ENCODE measurements at places on chromosomes 13 and 19.
A peak's percentile ranks its signal among the peaks of the same experiment; 100 is the strongest.

DNA sequence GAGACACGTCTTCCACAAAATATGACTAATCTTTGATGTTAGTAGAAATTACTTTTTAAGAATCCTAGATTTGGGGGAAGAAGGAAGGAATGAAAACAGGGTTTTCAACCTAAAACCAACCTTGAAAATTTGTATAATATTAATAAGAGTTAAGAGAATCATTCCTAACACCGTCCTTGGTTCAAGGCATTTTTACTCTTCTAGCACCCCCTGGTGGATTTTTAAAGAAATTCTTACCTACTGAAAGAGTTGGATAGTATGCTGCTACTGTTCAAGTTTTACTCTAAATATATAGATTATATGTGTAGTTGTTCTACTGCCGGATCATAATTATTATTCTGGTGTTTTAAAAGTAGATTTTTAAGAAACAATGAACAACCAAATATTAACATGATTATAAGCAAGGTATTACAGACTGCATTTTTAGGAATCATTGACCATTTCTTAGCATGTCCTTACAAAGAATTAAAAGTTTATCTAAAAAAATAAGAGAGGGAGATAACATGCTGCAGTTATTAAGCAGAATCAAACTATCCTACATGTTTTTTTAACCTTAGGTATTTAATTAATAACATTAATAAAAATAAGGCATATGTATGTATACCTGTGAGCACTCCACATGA, 7.4 kb upstream of the SLITRK6 start:
- peak; percentile 81 for DNase-seq

- DNase-seq = peak; percentile 57
Observed at GRCh38 chr19:36605101-36605876, at the start of gene ZNF382. Gene ZNF382, plus strand, starts transcription at chr19:36605313. Its CDS starts 4,602 bp downstream, at chr19:36609915.

DNA sequence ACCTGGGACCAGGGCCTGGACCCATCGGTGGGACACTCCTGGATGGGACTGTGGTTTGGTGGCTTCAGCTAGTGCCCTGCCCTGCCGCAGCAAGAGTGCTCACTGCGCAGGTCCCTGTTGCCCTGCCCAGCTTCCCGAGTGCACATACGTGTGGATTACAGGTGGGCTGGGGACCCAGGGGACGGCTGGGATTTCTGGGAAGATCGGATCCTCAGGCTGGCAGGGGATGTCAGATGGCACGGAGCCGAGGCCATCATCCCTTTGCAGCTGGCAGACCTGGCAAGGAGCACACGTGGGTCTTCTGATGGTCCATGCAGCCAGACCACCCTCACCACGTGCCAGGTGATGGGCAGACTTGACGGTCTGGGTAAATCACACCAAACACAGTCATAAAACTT, 69.3 kb downstream of the CHST8 start:
- no peak for DNase-seq

- peak; percentile 3 for DNase-seq
Observed at GRCh38 chr13:94192431-94192975, 287.0 kb downstream of the DCT start.

GRCh38 chr13:76709851-76710250, 176.4 kb downstream of the KCTD12 start:
- no peak for DNase-seq

GRCh38 chr19:35268536-35269437, at the start of gene USF2:
Gene USF2, plus strand, starts transcription at chr19:35268962. Its CDS starts 140 bp downstream, at chr19:35269102.
- DNase-seq = peak; percentile 29

DNA sequence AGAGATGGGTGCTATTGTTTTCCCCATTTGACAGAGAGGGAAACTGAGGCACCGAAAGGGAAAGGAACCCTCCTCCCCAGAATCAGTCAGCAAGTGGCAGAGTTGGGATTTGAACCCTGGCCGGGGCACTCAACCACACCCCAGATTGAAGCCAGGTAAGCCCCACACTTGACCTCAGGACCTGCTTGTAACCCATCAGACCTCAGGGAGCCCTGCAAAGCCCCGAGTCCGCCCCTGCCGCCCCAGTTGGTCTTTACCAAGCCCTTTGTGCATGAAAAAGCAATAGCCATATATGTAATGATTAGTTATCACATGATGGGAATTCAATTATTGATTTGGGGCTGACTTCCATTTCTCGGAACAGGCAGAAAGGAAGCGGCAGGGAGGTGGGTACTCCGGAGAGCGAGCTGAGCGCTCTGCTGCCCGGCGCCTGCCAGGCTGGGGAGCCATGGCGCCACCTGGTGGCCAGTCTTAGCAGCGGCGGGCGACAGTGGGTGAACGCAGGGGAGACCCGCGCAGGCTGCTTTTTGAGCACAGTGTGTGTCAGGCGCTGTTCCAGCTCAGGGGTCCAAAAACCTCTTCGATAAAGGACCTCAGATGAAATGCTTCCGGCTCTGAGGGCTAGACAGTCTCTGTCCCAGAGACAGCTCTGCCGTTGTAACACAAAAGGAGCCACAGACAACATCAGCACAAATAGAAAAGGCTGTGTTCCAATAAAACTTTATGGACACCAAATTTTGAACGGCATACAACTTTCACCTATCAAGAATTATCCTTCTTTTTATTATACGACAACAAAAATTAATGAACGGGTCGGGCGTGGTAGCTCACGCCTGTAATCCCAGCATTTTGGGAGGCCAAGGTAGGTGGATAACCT, 82.9 kb upstream of the CACNA1A start:
- peak; percentile 7 for DNase-seq

- no peak for DNase-seq
Observed at GRCh38 chr13:94073007-94073744, 406.3 kb downstream of the DCT start.

DNA sequence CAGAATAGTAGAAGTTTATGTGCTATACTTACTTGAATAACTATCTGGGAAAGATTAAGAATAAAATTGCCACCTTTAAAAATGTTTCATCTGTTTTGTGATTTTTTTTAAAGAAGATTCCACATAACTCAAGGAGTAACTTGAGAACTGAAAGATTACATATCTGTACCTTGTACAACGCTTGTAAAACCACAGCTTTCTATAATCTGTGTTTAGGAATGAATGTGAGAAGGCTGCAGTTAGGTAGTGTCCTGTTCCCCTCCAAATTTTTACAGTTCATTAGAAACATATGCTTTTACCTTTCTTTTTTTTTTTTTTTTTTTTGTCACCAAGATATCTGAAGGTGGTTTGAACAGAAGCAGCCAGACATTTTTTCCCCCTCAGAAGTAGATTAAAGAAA, 312.8 kb upstream of the GPC6 start:
- no peak for DNase-seq

GRCh38 chr19:31178833-31179470, 170.3 kb downstream of the TSHZ3 start:
- no peak for DNase-seq

DNA sequence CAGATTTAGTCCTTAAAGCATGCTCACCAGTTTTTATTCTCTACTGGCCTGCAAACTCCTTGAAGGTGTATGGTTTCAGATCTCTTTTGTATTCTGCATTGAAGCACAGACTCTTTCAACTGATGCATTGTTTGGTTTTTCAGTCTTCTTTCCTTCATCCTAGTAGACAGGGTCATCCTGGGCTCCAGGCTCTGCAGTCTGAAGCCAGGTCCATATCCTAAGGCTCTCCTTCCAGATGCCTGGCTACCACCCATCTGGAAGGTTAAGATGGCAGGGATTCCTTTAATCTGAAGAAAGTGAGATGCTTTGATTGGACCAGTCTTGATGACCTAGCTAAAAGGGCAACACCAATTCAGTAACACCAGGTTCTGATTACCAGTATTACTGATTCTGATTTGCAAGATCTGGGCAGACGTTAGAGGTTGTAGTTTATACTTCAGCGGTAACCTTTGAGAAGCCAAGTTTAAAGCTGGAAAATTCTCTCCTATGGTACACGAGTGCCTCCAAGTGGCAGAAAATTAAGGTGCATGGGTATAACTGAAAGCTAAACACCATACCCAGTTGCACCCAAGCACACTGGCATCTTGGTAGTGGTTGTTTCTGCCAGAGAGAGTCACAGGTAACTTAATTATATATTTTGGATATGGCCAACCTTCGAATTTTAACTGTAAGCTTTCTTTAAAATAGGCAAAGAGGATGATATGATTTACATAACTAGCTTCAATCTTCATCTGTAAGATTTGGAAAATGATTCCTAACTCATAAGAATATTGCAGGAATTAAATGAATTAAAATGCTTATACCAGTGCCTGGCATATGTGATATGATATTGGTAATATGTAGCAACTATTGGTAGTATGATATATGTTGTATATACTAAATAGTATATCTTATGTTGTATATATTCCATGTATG, 1651.9 kb upstream of the MIR17HG start:
- peak; percentile 28 for DNase-seq

GRCh38 chr19:19606021-19606420, 12.5 kb downstream of the PBX4 start:
- no peak for DNase-seq

- DNase-seq = no peak
Observed at GRCh38 chr13:94145966-94146365, 333.5 kb downstream of the DCT start.

GRCh38 chr19:29503140-29503758, 22.5 kb upstream of the VSTM2B start:
- DNase-seq = no peak

GRCh38 chr13:71877256-71877653, 10.3 kb upstream of the DACH1 start:
- DNase-seq = no peak

GRCh38 chr19:14156971-14157717, 20.8 kb upstream of the ASF1B start:
- no peak for DNase-seq

DNA sequence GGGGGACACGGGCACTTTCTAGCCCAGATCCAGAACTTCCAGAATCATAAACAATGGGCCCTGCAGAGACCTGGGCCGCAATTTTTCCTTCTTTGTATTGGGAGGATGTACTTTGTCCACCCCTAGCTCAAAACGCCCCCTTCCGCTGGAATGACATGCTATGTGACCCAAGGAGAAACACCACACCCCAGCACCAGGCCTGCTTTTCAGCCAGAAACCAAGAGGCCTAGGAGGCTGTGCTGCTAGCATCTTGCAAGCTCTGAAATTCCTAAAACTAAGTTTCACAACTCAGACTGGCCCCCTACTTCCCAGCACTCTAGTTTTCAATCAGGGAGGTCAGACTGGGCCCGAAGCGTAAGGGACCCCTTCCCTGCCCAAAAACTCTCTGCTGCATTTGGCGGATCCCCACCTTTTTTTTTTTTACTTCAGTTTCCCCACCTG, 538 bp downstream of the LSM4 start:
- peak; percentile 29 for DNase-seq

- no peak for DNase-seq
Observed at GRCh38 chr19:28642787-28643683, 569.9 kb downstream of the UQCRFS1 start.

GRCh38 chr13:68908879-68909278, 1198.7 kb upstream of the ATXN8OS start:
- DNase-seq = no peak

DNA sequence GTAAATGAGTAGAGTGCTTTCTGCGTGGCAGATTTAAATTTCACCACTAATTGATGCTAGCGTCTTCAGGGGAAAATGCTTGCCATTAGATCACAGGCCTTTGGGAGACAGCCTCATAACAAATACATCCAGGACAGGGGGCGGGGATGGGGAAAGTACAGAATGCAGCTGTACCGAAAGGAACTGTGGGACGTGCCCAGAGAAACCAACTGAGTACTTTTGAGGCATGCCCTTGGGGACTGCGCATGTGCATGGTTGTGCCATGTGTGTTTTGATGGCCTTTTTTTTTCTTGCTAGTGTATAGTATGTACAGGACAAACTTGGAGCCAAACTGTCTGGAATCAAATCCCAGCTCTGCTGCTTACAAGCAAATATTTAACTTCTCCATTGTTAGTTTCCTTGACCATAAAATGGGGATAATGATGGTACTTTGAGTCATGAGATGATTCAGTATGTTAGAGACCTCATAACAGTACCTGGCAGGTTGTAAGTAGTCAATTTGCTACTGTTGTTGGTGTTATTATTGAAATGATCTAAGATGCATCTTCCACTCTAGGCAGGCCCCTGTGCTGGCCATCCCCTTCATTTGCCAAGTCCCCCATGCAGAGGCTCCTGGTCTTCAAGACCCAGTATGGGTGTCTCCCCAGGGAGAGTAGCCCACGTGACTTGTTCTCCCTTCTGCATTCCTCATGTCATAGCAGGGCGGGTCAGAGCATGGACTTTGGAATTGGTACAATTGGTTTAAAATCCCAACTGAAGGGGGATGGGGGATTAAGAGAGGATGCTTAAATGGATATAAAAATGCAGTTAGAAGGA, 68.3 kb upstream of the NPAS1 start:
- no peak for DNase-seq

- no peak for DNase-seq
Observed at GRCh38 chr19:4103080-4103433, 20.9 kb downstream of the MAP2K2 start.

- no peak for DNase-seq
Observed at GRCh38 chr13:111118898-111119607, 3.9 kb downstream of the ARHGEF7 start.

DNA sequence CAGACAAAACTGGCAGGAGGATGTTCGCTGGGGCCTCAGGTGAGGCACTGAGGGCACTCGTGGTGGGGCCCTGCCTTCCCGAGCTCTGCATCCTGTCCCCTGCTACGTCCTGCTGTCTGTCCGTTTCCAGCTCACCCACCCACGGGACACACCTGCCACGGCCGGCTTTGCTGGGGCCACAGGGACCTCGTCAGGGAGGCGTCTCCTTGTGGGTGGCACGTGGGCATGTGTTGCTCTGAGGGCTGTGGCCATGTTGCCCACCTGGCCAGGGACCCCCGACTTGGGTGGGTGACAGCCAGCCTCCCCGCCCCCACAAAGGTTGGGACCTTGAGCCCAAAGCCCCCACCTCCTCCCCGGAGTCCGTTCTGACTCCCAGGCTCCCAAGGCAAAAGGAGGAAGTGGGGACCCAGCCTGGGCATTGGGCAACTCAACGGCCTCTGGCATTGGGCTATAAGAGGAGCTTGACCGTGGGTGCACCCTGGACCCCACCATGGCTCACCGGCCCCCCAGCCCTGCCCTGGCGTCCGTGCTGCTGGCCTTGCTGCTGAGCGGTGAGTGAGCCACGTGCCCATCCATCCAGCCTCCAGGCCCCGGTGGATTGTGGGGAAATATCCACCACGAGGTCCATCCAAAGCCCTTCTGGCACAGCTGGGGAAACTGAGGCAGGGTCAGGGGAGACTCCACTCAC, at the start of gene PRTN3:
TSS of gene PRTN3 (plus strand) at position 481 of the 688 bp plus-strand sequence. CDS start at position 491, 10 bp downstream.
- peak; percentile 71 for DNase-seq

DNA sequence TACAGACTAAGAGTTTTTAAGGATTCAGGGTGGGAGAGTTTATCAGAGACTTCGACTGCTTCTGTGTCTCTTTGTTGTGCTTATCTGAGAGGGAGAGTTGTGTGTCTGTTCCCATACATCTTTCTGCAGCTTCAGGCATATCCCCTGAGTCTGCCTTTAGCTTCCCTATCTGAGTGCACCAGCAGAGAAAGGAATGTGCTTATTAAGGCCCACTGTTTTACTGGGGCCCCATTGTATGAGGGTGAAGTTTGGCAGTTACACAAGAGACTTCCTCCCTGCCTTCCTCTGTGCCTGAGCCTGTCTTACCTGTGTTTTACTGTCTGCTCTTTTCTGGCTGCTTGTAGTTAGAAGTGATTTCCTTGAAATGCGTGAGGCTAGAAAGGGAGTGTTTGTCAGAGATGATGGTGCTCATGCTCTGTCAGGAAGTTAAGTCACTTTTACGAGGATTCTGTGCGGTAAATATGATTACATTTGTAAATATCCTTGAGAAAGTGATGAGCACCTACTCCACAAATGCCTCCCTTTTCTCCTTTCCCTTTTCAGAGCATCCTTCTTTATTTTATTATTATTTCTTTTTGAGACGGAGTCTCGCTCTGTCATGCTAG, 1228.9 kb upstream of the MIR17HG start:
- DNase-seq = no peak

- no peak for DNase-seq
Observed at GRCh38 chr13:20721058-20721453, 17.6 kb downstream of the IL17D start.

- DNase-seq = no peak
Observed at GRCh38 chr13:26956522-26957142, 196.0 kb upstream of the GPR12 start.
